PC-3 (cell line): ENCODE measurements at places on chromosomes 6 and 20. TPM values are rescaled to one million over a fixed set of nuclear protein-coding genes. Genes with fewer than 3 reads are reported as not detected.

- no peak for DNase-seq
Measured at GRCh38 chr20:5895626-5896025, 54.7 kb downstream of the TRMT6 start.

- DNase-seq: no peak
Measured at GRCh38 chr6:97347111-97347510, 64.1 kb upstream of the MMS22L start.

DNA sequence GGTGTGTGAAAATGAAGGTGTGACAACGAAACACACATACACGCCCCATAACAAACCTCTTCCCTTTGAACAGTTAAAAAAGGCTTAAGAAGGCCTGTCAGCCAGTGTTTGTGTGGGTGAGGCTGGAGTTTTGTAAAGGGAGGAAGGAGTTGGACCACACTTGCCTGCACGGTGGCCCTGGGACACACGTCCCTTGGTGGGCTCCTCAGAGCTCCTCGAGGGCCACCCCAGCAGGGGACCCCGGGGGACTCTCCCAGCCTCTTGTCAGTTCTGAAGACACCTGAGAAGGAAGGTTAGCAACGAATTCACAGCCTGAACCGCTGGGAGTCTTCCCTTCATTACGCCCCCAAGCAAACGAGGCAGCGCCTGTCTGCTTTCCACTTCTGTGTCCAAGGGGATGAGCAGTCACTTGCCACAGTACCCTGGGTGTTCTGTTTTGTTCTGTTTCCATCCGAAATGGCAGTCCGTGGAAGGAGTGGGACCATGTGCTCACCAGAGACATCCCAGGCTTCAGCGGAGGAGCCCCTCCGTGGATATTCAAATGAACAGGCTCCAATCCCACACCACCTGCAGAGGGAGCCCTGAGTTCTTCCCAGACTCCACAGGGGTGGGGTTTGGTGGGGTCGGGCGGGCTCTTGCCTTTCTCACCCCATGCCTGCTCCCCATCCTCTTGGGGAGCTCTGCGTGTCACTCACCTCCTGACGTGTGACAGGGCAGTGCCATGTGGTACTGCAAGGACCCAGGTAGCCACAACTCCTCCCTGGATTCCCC is 68.6 kb downstream of the NRN1 start:
- no peak for DNase-seq

GRCh38 chr20:23356203-23356602 is 5.6 kb downstream of the NXT1 start:
- DNase-seq: no peak

- no peak for DNase-seq
Measured at GRCh38 chr6:168684471-168684870, 243.5 kb downstream of the SMOC2 start.

GRCh38 chr6:106379951-106380350 is 19.4 kb downstream of the CRYBG1 start:
- no peak for DNase-seq

SIRPD gene
- 0.18 and 0.23 TPM in 2 replicates for total RNA-seq

ZFAND3 gene
- 22.2 and 23.7 TPM in 2 replicates for total RNA-seq

DOK5 gene
- total RNA-seq: not detected in 2 replicates
